ENCODE measurements at places on chromosomes 6 and 20.

GRCh38 chr20:57795977-57796560, 86.3 kb upstream of the PMEPA1 start:
- DNase-seq: no peak

GRCh38 chr20:460707-461106, 1.6 kb downstream of the TBC1D20 start:
- no peak for DNase-seq

GRCh38 chr6:166389119-166389518, 6.4 kb upstream of the MPC1 start:
- DNase-seq: no peak

DNA sequence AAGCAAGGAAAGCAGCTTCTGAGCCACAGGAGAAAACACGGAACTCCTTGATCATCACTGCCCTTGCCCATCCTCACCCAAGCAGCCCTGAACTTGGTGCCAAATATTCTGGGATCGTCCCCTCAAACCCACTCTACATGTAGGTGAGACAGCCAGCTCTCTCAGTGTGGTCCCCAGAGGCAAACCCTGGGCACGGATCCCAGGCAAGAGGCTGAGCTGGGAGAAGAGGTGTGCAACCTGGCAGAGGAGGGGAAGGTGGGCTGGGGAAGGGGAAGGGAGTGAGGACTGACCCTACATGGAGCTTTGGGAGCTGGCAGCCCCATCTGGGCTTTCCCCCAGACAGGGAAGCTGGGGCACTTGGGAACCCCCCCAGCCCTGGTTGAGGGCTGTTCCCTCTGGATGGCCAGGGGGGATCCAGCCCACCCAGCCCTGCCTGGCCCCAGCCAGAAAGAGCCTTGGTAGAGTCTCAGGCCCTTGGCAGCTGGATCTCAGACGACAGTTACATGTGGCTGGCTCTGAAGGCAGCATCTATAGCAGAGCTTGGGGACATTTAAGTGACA, 186.2 kb upstream of the CST7 start:
- no peak for DNase-seq

- DNase-seq: no peak
Measured at GRCh38 chr6:16383607-16384206, 145.3 kb downstream of the GMPR start.

DNA sequence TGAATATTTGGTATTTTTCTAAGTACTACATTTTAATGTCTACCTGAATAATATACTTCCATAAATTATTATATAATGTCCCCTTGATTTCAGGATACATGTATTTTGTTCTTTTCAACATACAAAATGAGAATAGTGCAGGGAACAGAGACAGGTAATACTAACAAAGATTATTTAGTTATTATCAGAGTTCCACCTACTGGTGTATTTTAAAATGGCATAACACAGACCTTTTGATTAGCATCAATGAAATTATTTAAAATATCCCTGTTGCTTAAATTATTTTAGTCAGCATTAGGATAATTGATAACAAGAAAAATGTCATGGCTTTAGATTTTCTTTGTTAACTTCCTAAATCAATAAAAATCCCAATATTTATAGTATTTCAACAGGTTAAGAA, 184.0 kb downstream of the PRDM13 start:
- DNase-seq: no peak

All from T1000 (cell line).